Non-pigmented ciliary epithelial cell (primary cell): ENCODE measurements at places on chromosomes 1 and 21.

DNA sequence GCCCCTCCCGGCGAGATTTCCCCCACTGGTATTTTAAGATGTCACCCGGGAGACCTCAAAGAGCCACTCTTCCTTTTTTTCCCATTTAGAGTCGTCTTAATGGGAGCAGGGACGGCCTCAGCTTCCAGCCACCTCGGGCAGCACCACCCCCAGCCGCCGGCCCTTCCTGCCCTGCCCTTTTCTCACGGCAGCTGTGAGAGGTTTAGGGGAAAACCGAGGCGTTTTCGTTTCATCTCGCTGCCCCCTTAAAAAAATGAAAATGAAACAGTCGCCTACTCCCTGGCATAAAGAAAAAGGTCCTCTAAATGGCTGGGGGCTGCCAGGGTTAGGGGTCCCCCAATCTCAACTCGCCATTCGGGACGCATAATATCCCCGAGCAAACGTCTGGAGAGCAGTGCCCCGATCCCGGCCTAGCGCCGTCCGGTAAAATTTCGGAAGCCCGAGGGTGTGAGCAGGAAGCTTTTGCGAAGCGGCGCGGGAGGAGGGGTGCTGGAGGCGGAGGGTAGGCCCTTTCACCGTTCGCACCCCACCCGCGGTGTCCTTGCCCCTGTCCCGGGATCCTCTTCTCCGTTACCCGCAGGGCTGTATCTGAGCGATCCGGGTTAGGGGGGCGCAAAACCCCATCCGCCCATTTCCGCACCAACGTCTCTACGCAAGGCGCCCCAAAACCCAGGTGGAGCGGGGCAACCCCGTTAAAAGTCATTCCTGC, 1.2 kb downstream of the RUNX3 start:
- DNase-seq: no peak

GRCh38 chr1:62210960-62211359, 16.3 kb downstream of the L1TD1 start:
- DNase-seq: no peak

- DNase-seq: no peak
Observed at GRCh38 chr1:206660136-206660535, 24.6 kb upstream of the MAPKAPK2 start.

- no peak for DNase-seq
Observed at GRCh38 chr1:246734866-246735265, 10.7 kb downstream of the SCCPDH start.

GRCh38 chr1:184597650-184598357, 156.9 kb downstream of the EDEM3 start:
- DNase-seq: no peak
